ENCODE measurements at places on chromosomes 6 and 20.
A peak's percentile ranks its signal among the peaks of the same experiment; 100 is the strongest.

DNA sequence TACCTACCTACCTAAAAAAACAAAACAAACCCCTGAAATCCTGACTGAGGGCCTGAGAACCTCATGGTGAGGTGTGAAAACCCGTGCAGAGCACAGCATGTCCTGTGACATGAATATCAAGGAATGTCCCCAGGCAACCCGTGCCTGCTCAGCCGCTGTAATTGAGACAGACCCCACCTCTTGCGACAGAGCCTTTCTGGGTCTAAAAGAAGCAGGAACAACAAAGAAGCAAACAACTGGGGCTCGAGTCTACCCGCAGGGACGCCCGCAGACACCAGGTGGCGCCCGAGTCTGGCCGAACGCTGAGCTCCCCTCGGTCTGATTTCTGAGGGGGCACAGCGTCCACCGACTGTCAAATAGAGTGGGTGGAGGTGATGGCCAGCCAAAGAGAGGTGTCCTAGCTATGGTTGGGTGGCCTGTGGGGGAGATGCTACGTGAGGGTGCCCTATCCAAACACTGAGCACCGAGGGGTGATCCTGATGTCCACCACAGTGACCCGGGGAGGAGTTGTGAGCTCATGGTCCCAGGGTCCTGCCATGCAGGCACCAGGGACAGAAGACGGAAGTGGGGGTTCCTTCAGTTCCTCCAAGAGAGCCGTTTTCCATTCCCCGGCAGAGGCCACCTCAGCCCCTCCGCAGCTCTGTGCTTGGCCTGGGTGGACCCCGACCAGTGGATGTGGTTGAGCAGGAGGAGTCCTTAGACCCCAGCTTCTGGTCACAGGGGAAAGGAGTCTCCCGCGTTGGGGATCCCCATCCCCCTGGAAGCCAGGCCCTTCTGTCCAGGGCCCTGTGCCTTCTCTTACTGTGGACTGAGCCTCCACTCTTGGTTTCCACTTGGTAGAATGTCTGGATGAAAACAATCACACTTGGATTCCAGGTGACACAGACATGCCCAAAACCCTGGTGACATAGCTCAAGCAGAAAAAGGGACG lies 268.2 kb downstream of the CDC5L start:
- DNase-seq, result no peak

- DNase-seq, result no peak
Observed at GRCh38 chr6:163741743-163742363, 327.3 kb downstream of the QKI start.

DNA sequence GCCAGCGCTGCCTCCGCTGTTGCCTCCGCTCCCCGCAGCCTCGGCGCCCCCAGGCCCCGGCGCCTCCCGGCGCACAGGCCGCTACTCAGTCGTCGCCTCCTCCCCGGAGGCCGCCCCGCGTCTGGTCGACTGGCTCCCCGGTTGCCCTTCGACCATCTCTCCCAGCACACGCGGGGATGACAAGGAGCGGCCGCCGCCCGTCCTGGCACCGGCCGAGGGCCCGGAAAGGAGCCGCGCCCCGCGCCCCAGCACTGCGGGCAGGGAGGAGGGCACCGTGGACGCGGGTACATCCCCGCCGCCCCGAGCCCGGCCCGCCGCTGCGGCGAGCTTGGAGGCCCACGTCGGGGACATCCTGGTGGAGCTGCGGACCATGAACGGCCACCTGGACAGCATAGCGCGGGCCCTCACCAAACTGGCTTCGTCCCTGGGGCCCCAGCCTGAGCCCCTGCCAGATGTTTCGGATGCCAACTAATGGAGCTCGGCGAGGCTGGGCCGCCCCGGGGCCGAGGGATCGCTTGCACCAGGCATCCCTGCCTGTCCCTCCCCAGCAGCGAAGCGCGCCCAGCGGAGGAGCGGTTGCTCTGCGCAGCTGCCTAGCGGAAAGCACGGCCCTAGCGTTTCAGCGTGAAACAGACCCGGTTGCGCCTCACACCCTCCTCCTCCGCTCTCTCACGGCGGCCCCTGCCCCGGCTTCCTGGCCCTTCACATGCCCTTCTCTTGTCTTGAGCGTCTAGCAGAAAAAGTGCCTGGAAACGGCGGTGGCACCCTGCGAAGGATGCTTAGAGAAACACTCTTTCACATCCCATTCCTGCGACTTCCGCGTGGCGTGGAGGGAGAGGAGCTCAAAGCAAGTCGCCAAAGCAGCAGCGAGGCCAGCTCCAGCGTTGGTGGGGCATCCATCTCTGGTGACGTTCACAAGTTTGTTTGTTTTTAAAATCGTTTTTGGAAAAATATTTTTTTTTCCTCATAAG lies 285.8 kb upstream of the SUPT3H start:
- DNase-seq, result no peak

- DNase-seq, result no peak
Observed at GRCh38 chr20:531608-532007, 12.0 kb downstream of the CSNK2A1 start.

- DNase-seq, result peak; percentile 31
Observed at GRCh38 chr6:102686461-102686860, 1293.0 kb downstream of the GRIK2 start.

GRCh38 chr6:43669922-43670622 lies 17.5 kb downstream of the MRPS18A start:
- no peak for DNase-seq

Data from retinal pigment epithelial cell (primary cell).